ENCODE measurements at places on chromosomes 7 and 10.

GRCh38 chr10:103710490-103710889 is 144.9 kb downstream of the SH3PXD2A start:
- DNase-seq, result no peak

DNA sequence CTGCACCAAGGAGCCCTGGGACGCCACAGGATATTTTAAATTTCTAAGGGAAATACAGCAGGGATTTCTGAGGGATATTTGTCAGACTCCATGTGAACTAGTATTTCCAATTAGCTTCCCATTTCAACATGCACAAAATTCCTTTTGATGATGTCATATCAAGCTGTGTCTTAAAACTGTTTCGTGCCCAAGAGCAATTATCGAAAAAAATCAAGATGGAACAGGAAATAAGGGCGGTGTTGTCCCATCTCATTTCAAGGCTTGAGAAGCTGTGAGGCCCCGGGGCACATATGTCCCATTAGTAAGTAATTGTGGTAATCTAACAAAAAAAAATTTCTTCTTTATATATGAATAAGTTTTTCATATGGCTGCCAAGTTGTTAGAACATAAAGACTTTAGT is 47.4 kb downstream of the PPP1R17 start:
- DNase-seq, result no peak

DNA sequence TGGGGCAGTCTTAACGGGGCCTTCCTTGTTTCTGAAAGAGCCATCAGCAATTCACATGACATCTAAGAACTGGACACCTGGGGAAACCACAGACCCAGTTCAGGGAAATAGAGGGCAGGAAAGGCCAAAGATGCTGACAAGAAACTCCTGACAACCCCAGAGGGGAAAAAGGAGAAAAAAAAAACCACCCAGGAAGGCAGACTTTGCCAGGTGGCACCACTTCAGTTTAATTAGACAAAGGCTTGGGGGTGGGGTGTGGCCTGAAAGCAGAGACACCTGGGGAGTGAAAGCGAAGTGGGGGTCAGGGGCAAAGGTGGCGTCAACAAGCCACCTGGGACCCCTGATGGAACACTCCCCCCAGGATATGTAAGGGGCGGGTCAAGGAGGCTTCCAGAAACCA is 53.6 kb downstream of the RAB11FIP2 start:
- no peak for DNase-seq

DNA sequence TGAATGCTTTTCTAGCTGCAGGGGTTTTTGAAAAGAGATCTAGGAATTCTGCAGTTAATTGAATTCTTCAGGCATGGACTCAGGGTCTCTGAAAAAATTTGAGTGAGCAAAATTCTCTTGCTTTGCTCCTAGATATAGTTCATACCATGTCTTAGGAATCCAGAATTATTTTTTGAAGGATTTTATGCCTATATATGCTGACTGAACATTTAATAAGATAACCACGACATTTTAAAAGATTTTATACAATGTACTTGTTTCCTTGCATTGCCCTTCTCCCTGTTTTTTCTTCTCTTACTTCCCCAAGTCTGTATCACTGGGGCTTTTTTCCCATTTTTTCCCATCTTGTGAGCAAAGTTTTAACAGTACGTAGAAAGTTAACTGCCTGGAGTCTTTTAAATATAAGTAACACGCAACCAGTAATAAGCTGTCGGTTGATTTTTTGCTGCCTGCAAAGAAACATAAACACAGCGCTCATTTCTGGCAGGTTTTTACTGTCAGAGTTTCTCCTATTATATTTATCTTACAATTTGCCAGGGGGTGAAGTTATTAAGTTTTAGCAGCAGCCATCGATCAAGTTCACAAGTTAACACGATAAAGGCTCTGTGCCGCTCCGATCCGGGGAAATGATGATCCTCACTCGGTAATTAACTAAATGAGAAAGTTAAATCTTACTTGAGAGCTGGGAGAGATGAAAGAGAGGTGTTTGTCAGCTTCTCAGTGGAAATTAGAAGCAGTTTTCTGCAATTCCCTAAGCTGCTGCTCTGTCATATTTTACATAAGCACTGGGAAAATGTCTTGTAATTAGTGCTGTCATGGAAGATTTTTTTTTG is 81.0 kb downstream of the POLL start:
- DNase-seq, result no peak

- DNase-seq, result no peak
These were observed 331.5 kb upstream of the RNF32 start for GRCh38 chr7:156309016-156309620.

DNA sequence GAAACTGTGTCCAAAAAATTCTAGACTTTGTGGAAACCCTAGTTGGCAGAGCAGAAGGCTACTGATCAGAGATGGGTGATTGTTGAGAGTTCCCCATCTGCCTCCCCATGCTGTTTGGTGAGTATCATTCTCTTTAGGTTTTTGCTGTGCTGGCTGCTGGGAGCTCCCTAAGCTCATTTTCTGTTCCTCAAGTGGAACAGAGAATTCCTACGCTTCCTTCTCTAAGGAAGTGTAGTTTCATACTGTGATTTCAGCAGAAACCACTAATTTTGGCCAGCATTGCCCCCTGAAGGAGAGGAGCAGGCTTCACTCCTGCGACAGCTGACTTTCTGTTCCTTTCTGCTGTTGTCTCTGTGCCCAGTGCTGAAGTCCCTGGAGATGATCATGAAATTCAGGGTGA is 355.3 kb upstream of the NPVF start:
- no peak for DNase-seq

DNA sequence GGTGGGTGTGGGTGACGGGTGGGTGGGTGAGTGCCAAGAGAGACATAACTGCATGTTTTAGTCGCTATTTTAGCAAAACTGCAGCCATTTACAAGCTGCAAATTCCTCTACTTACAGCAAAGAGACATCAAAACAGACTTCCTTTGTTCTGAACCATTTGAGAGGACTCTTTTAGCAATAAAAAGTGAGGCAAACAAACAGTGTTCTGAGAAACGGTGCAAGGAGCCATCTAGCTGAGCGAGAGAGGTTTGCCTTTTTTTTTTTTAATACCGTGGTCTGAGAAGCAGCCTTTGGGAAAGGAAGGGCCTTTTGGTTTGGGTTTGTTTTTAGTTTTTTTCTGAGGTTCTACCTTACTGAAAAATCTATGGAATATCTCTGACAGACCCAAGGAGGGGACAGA is 62.9 kb downstream of the SCRN1 start:
- DNase-seq, result no peak
